ENCODE measurements at places on chromosomes 1 and 21.
A peak's percentile ranks its signal among the peaks of the same experiment; 100 is the strongest.

GRCh38 chr1:165168467-165168866 is 188.0 kb downstream of the LMX1A start:
- no peak for DNase-seq

GRCh38 chr21:42929969-42930368 is 4.5 kb upstream of the ERVH48-1 start:
- no peak for DNase-seq

GRCh38 chr1:248884632-248885295 is 21.3 kb upstream of the PGBD2 start:
- no peak for DNase-seq

- peak; percentile 92 for DNase-seq
Observed at GRCh38 chr1:183633676-183634343, 1.8 kb downstream of the ARPC5 start.

DNA sequence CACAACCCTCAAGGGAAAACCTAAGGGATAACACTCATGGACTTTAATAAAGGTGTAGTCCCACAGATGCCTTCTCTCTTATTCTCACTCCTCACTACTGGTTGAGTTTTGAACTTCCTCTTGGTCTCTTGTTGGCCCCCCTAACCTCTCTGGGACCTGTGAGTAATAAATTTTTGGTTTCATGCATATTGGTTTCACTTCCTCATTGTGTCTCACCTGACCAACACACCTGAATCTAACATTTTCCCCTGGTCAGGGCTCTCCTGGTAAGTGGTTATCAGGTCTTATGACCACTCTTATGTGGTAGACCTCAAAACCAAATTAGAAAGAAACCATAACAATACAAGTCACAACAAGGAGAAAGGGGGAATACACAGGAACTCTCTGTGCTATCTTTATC is 60.5 kb upstream of the PRMT6 start:
- DNase-seq, result no peak

DNA sequence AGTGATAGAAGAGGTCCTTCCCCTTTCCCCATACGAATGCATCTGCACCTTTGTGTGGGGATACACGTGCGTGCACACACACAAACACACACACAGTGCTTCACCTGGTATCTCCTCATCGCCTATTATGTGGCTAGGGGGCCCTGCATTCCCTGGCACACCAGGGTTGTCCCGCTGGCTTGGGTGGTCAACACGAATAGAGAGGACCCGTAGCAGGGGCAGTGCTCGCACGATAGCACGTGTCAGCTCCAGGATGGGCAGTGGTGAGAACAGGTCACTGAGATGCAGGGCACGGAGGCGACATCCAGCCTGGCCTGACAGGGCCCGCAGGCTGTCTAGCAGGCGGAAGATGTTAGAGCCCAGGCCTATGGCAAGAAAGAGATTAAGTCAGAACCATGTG is 22.4 kb downstream of the LRRC41 start:
- DNase-seq, result no peak

DNA sequence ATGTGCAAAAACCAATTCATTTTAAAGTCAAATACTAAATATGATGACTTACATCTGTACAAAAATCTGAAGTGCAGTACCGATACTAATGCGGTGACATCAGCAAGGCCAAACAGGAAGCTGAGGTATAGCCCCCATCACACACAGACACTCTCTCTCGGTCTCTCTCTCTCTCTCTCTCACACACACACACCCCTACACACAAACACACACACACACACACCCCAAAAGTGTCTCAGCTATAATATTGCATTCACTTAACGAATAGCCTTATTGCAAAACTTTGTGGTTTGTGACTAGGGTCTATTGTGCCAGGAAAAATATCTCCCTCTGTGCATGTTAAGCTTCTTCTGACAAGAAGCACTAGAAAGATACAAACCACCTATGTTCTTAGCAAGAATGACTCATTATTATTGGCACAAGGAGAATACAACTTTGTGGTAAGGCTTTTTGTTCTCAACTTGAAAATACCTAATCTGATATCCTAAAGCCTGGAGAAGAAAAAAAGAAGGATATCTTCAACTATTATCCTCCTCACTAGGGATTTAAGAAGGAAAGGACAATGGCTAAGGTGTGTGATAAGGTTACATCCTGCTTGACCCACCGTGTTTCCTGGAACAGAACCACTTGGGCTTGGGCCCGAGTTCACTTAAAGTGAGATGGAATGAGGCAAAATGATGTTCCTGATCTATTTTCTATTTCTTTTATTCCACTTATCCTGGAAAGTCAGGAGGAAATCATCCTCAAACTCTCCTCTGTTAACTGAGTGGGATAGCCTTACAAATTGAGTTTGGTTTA is 107.1 kb downstream of the NIBAN1 start:
- peak; percentile 98 for DNase-seq

DNA sequence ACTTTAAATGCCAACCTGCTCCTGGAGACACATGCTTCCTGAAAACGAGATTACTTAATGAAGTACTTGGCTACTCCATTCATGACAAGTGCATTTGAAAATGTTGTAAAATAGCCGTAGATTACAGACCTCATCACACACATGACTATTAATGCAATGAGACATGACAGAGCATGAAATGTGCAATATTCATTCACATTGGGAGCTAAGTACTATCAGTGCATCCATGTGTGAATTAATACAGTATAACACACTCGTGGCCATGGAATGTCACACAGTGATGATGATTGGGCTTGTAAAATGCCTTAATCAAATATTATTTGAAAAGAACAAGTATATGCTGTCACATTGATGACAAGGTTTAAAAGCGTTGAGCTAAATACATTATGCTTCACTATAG is 407.0 kb downstream of the AMY1C start:
- DNase-seq, result no peak

DNA sequence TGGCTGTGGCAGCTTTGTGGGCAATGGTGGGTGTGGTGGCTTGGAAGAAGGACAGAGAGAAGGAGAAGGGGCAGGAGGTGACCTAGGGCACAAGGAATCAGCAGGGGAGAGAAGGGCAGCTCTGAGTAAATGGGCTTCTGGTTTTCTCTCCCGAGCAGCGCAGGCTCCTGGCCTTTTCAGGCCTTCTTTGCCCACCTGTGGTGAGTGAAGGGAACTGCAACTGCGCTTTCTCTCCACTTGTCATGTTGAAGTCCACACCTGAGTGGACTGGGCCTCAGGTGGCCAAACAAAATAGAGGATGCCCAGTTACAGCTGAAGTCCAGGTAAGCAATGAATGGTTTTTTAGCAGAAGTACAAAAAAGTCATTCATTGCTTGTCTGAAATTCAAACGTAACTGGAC is 29.4 kb upstream of the KCNA10 start:
- DNase-seq, result no peak

DNA sequence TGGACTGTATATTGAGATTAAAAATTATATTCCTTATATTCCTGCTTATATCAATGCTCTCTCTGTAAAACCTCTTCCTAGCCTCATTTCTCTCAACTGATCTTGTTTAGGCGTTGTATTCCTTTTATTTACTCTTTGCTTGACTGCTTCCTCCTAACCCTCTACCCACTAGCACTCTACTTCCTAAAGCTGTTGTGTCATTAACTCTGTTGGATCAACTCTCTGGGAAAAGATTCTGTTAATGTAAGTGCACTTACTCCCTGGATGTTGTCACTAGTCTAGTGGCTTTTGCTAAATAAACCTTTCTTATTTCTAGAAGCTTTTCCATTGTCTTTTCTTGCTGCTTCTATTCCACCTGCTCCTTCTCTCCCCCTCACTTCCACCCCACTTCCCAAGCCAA is 6.5 kb downstream of the SPATA46 start:
- DNase-seq, result no peak

DNA sequence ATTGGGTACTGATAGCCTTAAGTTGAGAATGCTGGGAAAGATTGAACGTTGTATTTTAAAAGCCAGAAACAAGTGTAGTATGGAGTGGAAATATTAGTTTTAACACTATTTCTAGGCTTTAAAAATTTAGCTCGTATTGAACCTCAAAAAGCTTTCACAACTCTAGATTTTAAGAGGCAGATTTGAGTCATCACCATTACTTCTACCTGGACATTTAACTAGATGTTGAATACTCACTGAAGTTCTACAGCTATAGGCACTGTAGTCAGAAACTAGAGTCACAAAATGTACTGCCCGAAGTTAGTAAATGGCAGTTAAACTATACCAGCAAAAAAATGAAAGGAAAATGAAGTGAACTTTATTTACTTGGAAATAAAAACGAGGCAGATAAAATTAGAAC is 96.5 kb downstream of the NEK7 start:
- DNase-seq, result no peak

GRCh38 chr1:207740207-207740606 is 11.6 kb upstream of the CD46 start:
- no peak for DNase-seq

DNA sequence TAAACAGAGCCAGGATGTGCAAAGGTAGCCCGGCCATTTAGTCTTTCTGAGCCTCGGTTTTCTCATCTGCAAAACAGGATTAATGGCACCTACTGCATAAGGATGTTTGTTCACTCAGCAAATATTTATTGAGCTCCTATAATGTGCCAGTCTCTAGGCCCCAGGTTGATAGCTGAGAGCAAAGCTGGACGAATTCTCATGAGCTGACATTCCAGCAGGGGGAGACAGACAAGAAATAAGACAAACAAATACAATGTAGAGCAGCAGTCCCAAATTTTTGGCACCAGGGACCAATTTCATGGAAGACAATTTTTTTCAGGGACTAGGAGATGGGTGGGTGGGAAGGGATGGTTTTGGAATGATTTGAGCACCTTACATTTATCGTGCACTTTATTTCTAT is 74.3 kb upstream of the PAX7 start:
- DNase-seq, result peak; percentile 20

DNA sequence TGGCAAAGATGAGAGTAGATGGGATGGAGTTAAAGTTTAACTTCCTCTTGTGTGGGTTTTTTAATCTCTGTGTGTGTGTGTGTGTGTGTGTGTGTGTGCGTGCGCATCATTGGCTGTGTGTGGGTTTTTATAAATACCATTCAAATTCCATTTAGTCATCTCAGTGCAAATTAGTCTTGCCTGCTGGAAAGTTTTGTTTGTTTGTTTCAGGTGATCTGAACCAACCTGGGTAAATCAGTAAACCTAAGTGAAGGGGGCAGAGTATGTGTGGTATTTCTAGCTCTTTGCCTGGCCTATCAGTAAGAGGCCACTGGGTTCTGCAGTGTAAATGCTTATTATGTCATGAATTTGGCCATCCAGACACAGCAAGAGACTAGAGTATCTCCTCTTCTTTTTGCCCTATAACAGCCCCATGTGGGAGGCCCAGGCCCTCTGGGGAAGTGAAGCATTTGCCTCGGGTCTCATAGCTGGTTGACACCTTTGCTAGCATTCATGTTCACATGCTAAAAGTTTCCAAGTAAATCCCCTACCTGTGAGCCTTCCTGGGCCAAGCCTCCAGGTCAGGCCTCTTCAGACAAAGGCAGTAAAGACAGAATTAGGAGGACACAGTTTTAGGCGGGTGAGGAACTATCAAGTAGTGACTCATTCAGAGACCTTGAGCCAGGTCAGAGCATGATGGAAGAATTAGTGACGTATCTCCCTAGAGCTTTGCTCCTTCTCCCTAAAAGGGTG is 14.7 kb downstream of the INTS3 start:
- DNase-seq, result peak; percentile 90

- DNase-seq, result peak; percentile 76
Observed at GRCh38 chr1:53585129-53585528, 125.9 kb downstream of the DMRTB1 start.

GRCh38 chr1:119646521-119647227 is 1.4 kb downstream of the ZNF697 start:
- DNase-seq, result peak; percentile 62

- peak; percentile 61 for DNase-seq
Observed at GRCh38 chr1:21270086-21270689, 20.1 kb downstream of the ECE1 start.

DNA sequence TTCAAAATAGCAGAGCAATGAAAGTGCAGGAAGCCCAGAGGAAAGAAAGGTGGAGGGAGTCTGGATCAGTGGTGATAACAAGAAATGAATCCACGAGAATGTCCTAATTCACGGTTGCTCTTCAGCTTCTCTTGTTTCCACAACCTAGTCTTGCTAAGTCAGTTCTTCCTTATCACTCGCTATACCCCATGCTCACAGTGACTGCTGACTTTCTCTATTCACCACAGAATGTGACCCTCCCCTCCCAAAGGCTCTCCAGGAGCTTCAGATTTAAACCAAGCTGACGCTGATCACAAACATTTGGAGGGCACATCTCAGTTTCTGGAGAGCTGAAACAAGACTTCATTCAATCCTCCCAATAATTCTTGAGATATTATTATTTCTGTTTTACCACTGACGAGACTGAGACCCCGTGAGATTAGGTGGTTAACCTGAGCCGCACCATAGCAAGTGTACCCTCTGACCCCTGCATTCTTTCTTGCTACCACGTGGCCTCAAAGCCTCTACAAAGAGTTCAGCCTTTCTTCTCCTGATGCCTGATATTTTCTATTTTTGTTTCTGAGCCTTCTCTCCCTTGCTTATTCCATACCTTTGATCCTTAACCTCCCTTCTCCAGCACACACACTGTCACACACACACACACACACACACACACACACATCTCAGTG is 10.7 kb upstream of the CCN1 start:
- no peak for DNase-seq

DNA sequence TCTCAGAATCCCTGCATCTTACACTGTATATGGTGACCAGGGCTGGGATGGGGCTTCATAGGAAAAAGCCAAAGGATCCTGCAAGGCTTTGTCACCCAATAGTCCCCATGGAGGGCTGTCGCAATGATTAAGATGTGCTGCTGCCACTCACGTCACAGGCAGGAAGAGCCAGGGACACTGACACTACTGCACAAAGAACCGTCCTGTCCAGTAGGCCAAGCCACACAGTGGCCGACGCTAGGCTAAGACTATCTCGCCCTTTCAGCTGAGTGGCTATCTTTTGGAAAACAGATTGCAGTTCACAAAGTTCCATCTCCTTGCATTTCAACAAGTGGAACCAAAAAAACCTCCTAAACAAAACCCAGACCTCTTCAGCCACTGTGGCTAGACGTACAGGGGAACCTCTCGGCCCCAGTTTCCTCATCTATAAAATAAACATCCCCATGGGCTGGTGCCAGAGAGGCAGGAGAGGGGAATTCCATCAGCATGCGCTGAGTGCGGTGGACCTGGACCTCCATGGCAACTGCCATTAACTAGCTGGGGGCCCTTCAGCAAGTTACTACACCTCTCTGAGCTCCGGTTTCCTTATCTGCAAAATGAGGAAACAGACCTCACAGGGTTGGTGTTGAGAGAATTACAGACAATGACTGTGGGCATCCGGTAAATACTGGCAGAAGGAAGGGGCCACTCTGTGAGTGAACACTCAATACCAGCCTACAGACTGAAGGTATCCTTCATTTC is 8.7 kb downstream of the CAPZB start:
- peak; percentile 42 for DNase-seq

- DNase-seq, result no peak
Observed at GRCh38 chr21:37005548-37006485, 685 bp upstream of the RIPPLY3 start.

GRCh38 chr21:33541105-33541711 is 709 bp downstream of the GART start:
- DNase-seq, result peak; percentile 7

DNA sequence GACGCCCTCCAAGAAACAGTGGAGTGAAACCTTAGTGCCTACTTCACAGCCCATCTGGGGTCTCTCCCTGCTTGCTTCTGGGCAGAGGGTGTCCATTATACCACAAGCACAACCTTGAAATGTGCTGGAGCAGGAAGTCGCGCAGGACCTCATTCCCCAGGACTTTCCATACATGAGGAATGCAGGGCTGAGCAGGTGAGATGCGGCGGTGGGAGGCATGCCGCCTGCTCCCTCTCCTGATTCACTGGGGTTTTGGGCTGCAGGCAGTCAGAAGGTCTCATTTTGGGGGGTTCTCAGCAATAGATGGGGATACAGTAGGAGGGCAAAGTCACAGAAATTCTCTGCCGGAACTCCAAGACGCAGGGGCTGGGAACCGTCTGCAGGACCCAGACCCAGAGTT is 15.7 kb upstream of the UMODL1 start:
- no peak for DNase-seq

Measured in fibroblast of lung (primary cell).